ENCODE measurements at places on chromosomes 6 and 20.

- no peak for DNase-seq
Observed at GRCh38 chr6:149961728-149962425, 1.9 kb upstream of the ULBP1 start.

DNA sequence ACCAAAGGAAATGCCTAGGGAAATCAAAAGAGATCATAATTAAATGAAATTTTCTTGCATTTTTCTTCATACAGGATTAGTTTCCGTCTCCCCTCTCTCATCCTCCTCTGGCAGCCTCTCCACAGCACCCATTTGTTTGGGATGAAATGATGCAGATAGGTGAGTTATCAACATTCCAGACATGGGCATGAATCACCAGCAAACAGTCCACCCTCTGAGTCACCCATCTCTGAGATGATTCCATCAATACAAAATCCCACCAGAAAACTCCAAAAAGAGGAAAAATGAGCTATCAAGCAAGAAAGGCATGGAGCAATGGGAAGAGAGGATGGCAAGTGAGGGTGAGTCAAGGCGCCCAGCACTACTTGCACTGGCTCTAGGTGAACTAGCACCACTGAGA, 11.4 kb downstream of the MC3R start:
- no peak for DNase-seq

DNA sequence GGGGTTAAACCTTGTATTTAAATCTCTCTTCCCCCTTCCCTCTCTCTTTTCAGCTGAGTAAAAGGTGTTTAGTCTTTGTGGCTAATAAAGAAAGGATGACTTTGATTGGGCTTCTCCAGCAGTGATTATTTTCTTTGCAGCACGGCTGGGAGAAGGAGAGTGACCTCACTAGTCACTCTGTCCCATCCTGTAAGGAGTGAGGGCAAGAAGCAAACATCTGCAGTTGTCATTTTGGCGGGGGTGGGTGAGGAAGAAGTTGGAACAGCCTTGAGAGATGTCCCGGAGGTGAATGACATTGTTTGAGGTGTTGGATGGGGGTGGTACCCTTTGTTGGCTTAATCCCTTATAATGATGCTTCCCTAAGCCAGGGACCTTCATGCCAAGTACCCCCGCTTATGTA, 223.6 kb downstream of the EYA2 start:
- no peak for DNase-seq

DNA sequence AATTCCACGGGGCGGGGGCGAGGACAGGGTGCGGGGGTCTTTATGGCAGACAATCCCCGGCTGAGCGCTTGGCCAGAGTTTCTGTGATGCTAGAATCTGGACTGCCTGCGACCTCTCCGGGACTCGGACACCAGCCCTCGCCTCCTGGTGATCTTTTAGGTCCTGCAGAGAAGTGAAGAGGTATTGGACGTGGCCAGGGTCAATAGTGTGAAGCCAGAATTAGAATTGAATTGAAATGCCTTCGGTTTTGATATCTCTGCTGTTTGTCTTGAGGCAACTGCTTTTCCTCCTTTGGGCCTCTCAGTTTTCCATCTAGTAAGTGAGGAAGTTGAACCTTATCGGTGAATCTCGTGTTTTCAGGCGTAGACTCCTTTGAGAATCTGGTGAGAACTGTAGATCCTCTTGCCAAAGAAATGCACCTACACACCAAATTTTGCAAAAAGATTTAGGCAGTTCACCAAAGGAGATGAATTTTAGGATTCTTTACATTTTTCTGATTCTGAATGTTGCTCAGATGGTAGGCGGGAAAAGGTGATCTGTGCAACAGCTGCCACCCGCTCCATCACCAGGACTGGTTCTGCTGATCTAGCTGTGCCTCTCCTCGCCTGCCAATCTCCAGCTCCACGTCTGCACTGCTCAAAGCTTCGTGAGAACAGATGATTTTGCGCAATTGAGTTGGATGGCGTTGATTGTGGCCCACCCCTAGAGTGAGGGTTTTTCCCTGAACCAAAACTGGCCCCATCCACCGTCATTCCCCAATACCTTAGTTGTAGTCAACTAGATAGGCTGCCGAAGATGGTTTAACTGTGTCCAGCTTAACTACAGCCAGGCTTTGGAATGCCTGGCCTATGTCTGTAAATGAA, 837 bp upstream of the OSER1 start:
- no peak for DNase-seq

- DNase-seq: no peak
Observed at GRCh38 chr20:15561707-15562404, 1011.4 kb downstream of the KIF16B start.

Data from stimulated activated CD8-positive, alpha-beta memory T cell treated with anti-CD3 and anti-CD28 coated beads, Interleukin-7, amount 100 ng/mL, for 1 hour (primary cell).